ENCODE measurements at places on chromosomes 16 and 17.

DNA sequence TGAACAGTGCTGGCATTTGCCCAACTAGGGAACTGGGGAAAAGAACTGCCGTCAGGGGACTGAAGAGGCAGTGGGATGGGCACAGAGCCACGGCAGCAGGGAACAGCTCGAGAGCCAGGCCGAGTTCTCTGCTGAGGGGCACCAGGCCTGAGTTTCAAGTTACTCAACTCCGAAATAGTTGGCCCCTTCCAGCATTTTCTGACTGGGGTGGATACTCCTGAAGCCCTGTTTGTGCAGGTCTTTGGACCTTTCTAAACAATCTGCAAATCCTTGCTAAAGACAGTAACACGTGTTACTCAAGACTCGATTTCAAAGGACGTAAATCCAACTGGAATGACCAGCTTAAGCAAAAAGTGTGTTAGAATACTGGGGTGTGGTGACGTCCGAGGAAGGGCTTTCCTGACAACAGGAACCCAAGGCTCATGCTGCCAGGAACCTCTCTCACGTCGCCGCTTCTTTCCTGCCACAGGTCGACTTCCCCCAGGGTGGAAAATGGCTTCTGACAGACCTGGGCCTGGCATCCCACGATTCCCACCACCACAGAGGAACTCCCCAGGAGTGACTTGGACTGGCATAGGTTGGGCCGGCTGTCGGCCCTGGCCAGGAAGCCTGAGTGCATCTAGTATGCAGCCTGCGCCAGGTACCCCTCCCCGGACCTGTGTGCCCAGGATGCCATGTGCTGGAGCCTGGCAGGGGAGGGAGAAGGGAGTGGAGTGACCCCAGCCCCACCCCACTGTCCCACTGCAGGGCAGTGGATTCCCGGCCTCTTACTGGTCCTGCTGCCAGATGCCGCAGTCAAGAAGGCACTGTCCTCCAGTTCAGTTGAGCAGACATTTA, 71.9 kb downstream of the N4BP1 start:
- DNase-seq, result peak; percentile 91

DNA sequence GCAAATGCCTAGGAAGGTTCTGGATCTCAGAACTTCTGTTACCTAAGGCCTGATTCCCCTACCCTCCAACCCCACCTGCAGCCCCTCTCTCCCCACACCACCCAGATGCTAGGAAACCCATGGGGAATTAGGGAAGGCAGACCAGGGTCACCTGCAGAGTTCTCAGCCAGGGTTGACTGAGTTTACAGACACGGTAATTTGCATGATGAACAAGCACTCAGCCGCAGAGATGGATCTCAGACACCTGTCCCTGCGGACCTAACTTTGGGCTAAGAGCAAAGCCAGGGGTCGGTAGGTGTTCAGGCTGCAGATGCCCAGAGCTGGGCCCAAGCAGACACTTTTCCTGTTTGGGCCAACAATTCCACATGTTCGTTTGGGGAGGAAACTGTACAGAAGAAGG, 2.9 kb downstream of the ABI3 start:
- no peak for DNase-seq

GRCh38 chr16:88437367-88437964, 15.6 kb upstream of the ZFPM1 start:
- DNase-seq, result no peak

DNA sequence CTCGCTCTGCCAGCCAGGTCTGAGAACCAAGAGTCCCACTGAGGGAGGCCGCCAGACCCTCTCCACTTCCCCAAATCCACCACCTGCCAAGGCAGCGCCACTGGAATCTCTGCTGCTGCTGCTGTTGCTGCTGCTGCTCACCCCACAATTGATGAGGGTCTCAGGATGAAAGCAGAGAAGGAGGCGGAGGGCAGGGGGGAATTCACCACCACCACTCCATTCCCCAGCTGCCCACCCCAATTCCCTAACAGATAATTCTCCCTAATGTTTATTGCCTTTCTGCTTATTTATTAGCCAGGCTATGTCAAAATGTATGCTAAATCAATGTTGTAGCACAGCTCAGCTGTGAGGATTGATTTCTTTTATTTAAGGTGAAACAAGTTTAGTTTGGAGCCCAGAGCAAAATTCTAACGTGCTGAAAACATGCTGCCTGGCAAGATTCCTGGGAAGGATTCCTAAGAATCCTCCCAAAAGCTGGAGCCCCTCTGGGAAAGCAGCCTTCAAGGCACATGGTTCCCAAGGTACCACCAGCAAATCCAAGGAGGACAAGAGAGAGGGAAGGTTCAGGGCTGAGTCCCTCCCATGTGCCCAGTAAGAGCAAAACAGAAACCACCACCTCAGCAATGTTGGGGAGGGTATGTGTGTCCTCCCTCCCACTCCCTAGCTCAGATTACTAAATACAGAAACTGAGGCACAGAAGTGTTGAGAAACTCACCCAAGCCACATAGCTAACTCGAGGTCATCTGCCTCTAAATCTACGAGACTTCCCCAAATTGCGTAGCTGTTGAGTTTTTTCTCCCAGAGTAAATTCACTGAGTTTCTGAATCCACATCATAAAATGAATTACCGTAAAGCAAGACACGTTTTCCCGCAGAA, 12.2 kb upstream of the CDH5 start:
- no peak for DNase-seq

- peak; percentile 98 for DNase-seq
Measured at GRCh38 chr17:34997355-34997862, 17.1 kb downstream of the LIG3 start.

DNA sequence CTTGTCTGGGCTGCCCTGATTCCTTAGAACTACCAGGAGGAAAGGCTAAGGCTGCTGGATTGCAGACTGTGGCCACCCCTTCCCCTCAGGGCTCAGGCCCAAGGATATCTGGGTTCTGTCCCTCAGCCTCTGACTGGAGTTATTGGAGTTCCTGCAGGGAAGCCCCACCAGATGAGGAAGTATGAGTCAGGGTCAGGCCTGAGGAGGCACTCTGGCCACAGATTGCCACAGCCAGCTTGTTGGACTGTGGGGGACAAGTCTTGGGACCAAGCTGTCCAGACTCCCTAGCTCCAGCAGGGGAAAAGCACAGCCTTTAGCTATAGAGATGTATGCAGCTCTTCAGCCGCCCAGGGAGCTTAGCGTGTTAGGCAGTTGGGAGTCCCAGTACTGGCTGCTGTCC, 381.9 kb upstream of the TOM1L1 start:
- no peak for DNase-seq

- peak; percentile 34 for DNase-seq
Measured at GRCh38 chr16:10868596-10869469, 8.2 kb upstream of the CIITA start.

DNA sequence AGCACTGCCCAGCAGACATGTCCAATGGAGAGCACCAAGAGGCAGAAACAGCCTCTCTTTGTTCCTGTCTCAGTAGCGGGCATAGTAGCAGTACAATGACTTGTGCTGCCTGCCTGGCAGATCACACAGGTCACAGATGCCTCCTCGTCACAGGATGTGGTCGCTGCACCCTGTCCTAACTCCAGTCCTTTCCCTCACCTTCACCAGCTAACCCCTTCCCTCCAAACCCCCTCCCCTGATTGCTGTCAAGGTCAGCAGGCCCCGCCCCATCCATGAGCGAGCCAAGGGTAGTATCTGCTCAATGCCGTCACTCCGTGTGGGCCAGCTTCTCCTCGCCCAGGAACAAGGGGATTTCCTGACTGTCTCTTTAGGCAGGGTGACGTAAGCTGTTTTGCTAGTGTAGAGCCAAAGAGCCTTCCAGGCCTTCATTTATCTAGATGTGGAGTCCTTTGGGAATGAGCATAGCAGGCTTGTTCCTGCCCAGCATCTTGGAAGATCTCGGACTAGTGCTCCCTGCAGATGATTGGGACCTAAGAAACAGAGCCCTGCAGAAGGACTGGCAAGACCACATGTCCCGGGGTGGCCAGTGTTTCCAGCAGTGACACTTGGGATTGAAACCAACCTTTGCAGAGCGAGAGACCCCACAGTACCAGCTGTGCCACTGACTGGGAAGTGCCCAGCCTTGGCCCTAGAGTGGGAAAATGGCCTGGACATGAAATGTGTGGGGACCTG, 75.9 kb upstream of the TNRC6C start:
- peak; percentile 63 for DNase-seq

GRCh38 chr16:29820271-29820701, at the start of gene MVP:
Gene MVP (plus strand): TSS chr16:29820462. CDS start chr16:29830550, 10,088 bp downstream.
- DNase-seq, result no peak

- peak; percentile 63 for DNase-seq
Measured at GRCh38 chr17:65061646-65062045, 5.1 kb upstream of the GNA13 start.

DNA sequence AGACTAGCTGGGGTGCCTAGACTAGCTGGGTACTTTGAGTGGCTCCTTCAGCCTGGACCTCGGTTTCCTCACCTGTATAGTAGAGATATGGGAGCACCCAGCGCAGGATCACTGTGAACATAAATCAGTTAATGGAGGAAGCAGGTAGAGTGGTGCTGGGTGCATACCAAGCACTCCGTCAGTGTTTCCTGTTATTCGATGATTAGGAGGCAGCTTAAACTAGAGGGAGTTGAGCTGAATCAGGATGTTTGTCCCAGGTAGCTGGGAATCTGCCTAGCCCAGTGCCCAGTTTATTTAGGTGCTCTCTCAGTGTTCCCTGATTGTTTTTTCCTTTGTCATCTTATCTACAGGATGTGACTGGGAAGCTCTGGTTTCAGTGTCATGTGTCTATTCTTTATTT, 8.4 kb upstream of the TMEM235 start:
- no peak for DNase-seq

DNA sequence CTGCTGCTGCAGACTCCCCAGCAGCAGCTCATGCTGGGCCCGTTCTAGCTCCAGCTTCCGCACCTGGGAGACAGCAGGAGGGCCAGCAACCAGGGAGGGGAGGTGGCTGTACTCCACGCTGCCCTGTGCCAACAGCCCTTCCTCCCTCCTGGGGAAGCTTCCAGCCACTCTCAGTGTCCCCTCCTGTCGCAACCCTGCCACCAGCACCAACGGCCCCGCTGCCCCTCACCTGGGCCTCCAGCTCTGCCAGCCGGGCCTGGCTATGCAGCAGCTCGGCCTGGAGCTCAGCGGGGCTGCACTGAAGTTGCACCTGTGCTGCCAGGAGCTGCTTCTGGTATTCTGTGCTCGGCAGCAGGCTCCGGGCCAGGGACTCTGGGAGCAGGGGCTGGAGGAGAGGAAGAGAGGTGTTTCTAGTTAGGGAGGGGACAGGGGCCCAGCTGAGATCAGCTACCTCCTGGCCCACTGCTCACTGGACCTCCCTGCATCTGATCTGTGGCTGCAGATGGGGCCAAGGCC, 15.4 kb upstream of the MRPL38 start:
- no peak for DNase-seq

- no peak for DNase-seq
Measured at GRCh38 chr16:29994600-29995323, 655 bp downstream of the HIRIP3 start.

DNA sequence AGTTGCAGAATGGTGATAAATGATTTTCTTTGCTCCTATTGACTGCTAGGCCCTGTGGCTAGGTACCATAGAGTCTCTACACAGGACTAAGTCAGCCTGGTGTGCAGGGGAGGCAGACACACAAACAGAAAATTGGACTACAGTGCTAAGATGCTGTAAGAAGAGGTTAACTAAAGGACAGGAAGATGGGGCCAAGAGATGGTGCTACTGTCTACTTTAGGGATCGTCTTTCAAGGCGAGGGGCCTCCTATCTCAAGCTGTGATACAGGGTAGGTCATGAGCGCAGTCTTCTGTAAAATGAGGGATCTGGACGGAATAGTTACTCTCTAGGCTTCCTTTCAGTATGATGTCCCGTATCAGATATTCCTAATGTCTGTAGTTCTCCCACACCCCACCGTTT, 817 bp downstream of the NME1 start:
- no peak for DNase-seq

- no peak for DNase-seq
Measured at GRCh38 chr17:50884439-50885311, 18.5 kb upstream of the TOB1 start.

DNA sequence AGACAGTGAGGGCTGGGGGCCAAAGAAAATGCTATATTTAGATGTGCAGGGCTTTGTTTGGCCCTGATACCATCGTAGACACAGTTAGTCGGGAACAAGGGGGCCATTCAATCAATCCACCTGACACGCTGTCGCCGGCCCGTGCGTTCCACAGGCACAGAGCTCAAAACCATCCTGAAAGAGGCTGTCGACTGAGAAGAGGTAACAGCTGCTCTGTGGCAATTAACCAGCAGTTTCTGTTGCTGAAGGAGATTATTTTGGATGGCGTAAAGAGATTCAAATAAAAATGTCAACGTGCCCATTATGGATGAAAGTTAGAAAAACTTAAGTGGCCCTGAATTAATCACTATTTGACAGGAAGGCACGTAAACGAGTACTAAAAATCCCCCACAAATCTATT, 276.2 kb upstream of the IRX5 start:
- no peak for DNase-seq

DNA sequence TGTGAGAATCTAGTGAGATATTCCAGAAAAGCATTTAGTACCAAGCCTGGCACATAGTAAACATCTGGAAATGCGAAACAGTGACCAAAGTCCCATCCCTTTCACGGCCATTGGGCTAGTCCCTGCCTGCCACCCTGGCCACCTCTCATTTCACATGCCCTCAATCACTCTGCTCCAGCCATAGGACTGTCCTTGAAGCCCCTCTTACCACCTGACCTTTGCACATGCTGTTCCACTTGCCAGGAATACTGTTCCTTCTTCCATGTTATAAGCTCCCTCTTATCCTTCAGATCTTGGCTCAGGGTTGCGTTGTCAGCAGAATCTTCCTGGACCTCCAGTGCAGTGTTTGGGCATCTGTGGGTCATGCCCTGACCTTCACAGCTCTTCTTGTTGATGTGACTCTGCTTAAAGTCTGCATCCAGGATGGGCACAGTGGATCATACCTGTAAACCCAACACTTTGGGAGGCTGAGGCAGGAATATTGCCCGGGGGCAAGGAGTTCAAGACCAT, 2.1 kb downstream of the MYO15A start:
- DNase-seq, result no peak

DNA sequence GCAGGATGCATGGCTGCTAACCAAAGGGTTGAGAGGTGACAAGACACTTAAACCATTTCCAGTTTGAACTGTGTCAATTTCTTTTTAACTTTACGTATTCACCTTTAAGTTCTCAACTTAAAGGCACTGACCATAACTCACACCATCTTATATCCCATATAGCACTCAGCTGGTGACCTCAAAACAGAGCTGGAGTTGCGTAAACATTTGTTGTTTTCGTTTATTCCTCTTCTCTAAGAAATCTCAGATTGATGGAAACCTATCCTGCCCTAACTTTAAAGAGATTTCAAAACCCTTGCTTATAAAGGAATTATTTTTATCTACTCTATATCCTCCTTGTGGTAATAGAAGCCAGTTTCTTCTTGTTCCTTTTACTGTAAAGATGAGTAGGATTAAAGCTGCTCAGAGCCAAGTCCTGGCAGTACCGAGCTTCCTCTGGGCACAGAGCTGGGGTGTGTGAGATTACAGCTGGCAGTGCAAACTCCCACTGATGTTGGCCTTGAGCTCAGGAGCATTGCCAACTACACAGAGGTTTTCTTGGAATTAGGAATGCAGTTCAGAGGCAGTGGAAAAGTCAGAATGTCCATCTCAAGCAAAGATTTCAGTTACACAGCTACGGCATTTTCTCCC, 1.3 kb downstream of the KCTD2 start:
- DNase-seq, result no peak

Measured in lung (tissue), 17 donors.